ENCODE measurements at places on chromosomes 3 and 15.

DNA sequence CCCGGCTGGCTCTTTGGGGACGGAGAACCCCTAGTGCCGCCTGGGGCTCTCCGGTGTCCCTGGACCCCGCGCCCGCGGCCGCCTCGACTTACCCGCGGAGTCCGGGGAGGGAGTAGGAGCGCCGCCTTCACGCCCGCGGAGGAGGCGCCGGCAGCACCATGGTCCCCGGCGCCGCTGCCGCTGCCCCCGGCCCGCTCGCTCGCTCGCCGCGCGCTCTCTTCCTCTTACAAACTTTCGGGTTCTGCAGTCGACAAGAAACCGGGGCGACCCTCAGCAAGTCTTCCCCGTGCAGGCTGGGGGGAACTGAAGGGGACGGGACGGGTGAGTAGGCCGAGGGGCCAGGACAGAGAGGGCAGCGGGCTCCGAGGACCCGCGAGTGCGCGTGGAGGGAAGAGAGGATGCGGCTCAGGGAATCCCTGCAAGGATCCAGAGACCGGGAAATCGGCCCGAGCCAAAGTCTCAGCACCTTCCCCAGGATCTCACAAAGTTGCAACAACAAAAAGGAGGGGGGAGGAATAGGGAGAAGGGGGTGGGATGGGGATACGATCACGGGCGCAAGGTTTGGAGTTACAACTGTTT, 2.0 kb downstream of the FOXP1 start:
- peak; percentile 30 for DNase-seq

- DNase-seq = peak; percentile 78
Observed at GRCh38 chr3:117681619-117682018, 972.0 kb downstream of the TUSC7 start.

GRCh38 chr15:56286213-56286612, 42.5 kb upstream of the RFX7 start:
- DNase-seq = no peak

GRCh38 chr15:71386448-71387236, 271.4 kb downstream of the THSD4 start:
- no peak for DNase-seq

All from fibroblast of skin of right quadriceps (primary cell).